ENCODE measurements at places on chromosomes 4 and X.

DNA sequence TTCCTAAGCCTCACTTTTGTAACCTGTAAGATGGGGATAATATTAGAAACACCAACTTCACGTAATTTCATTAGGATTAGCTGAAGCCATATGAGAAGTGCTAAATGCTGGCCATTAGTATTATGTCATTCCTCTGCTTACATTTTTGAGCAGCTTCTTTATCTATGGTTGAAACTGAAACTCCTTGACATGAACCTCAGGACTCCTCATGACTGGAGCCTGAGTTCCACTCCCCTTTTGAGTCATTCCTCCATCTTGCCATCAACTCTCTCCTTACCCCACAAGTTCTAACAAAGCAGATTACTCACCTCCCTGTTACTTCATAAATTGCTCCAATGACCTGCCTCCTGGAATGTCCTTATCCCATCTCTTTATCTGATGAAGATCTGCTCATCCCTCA is 123.2 kb upstream of the KCNIP4 start:
- no peak for DNase-seq

GRCh38 chr4:52957835-52958631 is 95.9 kb downstream of the RASL11B start:
- no peak for DNase-seq

GRCh38 chr4:189084671-189085070 is 856.0 kb upstream of the FRG1 start:
- DNase-seq: no peak

DNA sequence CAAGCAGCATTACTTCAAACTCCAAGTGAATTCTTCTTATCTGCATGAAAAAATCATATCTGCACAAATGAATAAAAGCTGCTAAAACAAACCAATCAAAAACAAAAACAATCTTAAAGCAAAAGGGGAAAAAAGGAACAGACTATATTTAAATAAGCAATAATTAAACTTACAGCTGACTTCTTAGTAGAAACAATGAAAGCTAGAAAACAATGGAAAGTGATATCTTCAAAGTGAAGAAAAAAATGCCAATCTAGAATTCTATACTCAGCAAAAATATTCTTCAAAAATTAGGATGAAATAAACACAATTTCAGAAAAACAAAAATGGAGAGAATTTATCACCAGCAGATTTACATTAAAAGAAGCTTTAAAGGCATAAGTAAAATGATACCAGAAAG is 20.0 kb downstream of the STBD1 start:
- DNase-seq: no peak

- DNase-seq: no peak
These were observed 286.7 kb downstream of the CPXCR1 start for GRCh38 chrX:89033723-89034122.

GRCh38 chrX:24648495-24648894 is 1.3 kb upstream of the PCYT1B start:
- no peak for DNase-seq

- DNase-seq: peak; percentile 45
These were observed 1.0 kb downstream of the SHISA3 start for GRCh38 chr4:42398171-42398870.

DNA sequence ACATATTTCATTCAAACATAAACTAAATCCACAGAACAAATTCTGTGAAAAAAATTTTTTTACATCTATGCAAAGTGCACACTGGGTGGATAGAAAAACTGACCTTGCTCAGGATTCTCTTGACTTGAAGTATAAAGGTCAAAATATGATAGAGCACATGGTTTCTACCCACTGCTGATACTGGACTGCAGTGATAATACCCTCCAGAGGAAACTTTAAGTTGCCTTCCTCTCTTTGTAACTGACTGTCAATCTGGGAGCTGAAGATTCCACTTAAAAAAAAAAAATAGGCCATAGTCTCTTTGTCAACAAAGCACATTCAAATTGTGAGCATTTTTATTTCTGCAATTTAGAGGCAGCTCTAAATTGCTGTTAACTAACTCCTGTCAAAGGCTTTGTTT is 3.2 kb upstream of the AMMECR1 start:
- DNase-seq: no peak

- no peak for DNase-seq
These were observed 80.2 kb upstream of the MAMLD1 start for GRCh38 chrX:150282953-150283352.

DNA sequence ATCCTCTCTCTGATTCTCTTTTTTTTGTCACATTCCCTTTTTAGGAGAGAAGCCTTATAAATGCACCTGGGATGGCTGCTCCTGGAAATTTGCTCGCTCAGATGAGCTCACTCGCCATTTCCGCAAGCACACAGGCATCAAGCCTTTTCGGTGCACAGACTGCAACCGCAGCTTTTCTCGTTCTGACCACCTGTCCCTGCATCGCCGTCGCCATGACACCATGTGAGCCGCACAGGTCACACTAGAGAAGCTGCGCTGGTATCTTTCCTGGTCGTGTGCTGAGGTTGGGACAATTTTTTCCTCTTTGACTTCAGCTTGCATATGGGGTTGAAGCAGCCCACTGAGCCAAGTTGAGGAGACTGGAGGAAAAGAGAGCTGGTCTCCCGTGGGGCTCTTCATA is 52.1 kb downstream of the KLF8 start:
- DNase-seq: no peak

DNA sequence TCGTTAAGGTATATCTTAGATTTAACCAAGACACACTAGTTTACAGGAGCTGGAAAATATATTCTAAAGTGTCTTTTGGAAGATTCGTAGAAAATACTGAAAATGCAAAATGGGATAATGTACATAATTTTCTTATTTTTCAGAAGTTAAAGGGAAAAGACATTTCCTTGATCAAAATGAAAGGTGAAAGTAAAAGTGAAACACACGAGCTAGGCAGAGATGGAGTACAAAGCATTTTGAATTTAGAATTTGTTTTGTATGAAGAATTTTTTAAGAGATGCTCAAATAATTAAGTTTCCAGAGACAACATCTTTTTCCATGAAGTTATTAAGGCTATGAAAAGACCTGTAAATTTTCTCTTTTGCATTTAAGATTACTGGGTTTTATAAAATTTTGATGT is 2192.6 kb upstream of the AGA start:
- no peak for DNase-seq

DNA sequence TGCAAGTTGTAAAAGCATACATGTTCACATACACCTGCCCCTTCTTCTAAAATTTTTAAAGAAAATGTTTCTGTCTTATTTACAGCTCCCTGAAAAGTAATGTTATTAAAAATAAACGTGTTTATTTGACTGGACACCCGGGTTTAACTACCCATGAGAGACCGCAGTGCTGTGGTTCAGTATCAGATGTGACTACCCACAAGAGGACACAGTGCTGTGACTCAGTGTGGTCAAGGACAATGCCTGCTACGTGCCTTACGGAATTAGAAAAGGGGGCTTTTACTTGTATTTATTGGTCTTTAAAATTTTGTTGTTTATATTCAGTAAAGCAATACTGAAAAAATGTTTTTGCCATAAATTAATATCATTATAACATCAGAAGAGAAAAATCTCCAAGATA is 641.4 kb downstream of the TRIML1 start:
- DNase-seq: no peak

- DNase-seq: no peak
These were observed 151.6 kb downstream of the GRID2 start for GRCh38 chr4:92455329-92455839.

DNA sequence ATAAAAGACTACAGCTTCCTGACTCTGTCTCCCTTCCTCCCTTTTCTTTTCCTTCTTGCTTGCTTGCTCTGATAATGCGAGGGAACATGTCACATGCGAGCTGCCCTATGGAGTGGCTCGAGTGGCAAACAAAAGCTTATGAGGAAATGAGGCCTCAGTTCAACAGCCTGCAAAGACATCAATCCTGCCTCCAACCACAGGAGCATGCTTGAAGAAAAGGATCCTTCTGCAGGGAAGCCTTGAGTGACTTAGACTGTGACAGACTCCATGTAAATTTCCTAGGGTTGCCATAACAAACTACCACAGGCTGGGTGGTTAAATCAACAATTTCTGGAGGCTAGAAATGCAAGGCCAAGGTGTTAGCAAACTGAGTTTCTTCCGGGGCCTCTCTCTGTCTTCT is 152.5 kb downstream of the NR3C2 start:
- no peak for DNase-seq

DNA sequence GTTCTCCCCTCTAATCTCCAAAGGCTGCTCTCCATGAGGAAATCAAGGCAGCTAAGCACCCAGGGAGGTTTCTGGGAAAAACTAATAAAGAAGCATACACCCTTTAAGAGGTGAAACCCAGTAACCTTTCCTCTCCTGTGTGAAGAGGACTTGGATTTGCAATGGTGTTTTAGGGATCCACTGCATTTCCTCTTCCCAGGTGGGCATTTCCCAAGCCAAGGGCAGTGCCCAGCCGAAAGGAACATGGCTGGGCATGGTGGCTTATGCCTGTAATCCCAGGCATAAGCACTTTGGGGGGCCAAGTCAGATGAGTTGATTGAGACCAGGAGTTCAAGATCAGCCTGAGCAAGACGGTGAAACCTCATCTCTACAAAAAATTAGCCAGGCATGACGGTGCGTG is 5.4 kb upstream of the ZNF185 start:
- no peak for DNase-seq

- DNase-seq: peak; percentile 24
These were observed at the start of gene SMIM10 for GRCh38 chrX:134990801-134991481. TSS of gene SMIM10 (plus strand) at chrX:134990991. CDS start at chrX:134991096, 105 bp downstream.

GRCh38 chr4:53680598-53680997 is 89.3 kb upstream of the LNX1 start:
- DNase-seq: no peak

GRCh38 chr4:718460-718859 is 12.8 kb downstream of the PCGF3 start:
- no peak for DNase-seq

GRCh38 chrX:71871367-71871766 is 39.3 kb upstream of the NHSL2 start:
- DNase-seq: no peak

- DNase-seq: no peak
These were observed 74.9 kb upstream of the ZNF518B start for GRCh38 chr4:10532155-10532554.

DNA sequence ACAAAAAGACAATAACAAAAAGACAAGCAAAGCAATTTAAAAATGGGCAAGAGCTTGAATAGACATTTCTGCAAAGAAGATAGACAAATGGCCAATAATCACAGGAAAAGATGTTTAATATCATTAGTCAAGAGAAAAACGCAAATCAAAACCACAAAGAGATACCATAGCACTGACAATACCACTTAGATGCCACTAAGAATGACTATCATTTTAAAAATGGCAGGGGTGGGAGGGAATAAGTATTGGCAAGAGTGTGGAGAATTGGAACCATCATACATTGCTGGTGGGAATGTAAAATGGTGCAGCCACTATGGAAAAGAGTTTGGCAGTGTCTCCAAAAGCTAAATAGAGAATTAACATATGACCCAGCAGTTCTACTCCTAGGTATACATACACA is 15.1 kb upstream of the EXOC1 start:
- no peak for DNase-seq

GRCh38 chr4:70868778-70869177 is 29.1 kb upstream of the GRSF1 start:
- no peak for DNase-seq

GRCh38 chrX:132615391-132616131 is 126.7 kb upstream of the MBNL3 start:
- peak; percentile 53 for DNase-seq

GRCh38 chr4:112061207-112061817 is 83.9 kb upstream of the FAM241A start:
- no peak for DNase-seq

DNA sequence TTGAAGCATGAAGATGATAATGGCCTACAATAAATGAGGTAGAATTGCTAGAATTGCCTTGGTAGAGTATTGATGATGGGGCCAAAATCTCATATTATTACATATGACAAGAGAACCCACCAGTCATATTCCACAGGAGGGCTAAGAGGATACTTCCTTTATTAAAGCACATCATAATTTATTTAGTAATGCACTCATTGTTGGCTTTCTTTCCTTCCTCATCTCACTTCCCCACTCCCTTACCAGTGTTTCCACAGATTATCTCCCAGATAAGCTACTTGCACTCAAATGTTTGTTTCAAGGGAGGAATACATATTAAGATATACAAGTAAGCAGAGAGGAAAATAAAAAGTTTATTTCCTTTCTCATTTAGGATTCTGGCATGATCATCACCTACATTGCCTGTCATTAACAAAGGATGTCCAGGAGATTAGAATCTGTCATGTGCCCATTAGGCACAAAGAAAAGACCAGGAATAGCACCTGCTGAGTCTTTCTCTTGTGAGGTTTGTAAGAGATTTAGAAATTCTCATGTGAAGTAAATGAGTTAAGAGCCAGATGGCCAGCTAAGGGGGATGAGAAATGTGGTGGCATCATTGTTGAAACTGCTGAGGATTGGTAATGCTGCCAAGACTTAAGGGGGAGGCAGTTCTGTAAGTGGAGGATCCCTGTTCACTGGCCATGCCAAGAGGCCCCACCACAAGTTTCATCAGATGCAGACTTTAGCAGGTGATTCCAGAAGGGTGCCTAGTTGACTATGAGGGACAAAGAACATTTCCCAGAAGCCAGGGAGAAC is 52.4 kb upstream of the PRDM8 start:
- DNase-seq: no peak

DNA sequence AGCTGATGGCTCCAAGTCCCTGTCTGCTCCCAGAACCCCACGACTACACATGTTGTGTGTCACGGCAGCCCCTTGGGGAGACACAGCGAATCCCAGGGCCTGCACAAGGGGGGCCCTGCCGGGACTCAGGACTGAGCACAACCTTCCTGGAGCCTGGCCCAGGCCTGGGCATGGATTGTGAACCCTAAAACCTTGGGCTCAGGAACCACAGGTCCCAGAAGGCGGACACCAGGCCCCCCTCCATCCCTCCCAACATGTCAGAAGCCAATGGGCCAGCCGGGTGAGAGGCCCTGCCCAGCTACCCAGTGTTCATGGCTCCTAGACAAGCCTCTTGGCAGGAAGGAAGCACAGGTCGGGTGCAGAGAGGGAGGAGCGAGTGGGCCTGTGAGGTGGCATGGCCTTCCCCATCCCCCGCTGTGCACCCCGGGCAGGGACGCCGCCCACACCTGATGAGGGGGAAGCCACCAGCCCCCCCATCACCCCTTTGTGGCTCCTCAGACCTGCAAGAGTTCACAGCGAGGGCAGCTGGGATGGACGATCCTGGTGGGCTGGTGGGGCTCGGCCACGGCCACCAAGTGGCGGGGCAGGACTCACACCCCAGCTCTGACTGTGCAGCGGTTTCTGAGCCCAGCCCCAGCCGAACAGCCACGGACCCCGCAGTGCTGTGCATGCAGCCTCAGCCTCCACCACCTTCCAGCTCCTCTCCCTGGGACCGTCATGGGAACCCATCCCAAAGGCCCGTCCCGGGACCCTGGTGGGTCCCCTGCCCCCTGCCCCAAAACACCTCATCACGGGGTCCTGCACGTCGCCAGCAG is 3.7 kb downstream of the PDE6B start:
- no peak for DNase-seq

DNA sequence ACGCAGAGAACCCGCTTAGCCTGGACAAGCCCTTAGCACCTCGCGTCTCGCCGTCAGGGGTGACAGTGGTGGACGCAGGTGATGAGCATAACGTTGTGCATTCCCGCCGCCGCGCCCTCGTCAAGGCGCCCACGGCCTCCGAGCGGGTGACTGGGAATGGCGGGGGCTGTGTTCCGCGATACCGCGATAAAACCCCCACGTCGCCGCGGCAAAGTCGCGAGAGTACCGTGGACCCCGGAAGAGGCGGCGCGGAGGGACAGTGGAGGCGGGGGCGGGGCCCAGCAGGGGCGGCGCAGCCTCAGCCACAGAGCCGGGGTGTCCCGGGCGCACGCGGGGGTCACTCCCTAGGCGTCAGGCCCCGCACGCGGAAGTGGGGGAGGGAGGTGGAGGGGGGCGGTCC is 53.8 kb downstream of the ZFYVE28 start:
- peak; percentile 81 for DNase-seq
